Activated gamma-delta T cell (primary cell): ENCODE measurements at places on chromosomes 5 and 9.

DNA sequence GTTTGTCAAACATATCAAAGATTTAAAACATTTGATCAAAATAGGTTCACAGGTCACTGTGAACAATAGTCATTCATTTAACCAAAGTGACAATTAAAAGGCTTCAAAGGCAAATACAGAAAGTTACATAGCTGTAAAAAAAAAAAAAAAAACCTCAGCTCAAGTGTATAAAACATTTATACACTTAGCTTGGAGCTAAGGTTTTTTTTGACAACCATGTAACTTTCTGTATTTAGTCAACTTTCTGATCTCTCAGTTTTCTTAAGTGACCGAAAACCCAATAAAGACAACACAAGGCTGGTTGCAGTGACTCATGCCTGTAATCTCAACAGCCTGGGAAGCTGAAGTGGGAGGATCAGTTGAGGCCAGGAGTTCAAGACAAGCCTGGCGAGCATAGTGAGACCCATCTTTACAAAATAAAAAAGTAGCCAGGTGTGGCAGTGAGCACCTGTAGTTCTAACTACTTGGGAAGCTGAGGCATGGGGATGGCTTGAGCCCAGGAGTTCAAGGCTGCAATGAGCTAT is 16.4 kb upstream of the UBTD2 start:
- DNase-seq = no peak

GRCh38 chr9:72775570-72775969 is 177.3 kb downstream of the ALDH1A1 start:
- DNase-seq = no peak

DNA sequence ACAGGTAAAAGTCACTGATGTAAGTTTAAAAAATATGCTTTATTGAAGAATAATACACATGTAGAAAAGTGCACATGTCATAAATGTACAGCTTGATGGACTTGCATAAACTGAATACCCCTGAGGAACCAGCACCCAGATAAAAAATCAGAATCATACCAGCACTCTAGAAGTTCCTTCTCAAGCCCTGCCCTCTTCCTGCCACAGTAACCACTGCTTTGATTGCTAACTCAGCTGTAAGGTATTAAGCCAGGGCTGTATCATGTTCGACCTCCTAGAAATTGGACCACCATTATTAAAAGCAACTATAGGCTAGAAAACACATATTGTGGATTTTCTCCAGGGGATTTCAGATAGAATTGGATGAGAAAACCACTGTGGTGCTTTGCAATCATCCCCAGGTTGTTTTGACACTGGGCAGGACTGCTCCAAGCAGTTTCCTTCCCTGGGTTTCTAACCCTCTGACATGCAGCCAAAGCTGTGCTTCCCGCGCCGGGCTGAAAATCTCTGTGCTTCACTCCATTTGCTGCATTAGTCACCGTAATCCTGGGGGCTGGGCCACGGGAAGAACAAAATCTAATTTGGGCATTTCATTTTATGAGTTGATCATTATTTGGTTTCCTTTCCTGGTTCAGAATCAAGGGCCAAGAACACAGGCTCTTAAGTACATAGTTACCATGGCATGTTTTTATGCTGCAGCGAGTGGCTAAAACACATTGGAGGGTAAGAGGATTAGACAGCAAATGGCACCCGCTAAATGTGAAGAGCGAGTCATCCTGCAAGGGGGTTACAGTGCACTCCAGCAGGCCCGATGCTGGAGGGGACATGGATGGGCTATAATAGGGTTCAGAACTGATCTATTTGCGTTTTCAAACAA is 139.4 kb upstream of the IL12B start:
- no peak for DNase-seq

GRCh38 chr5:151595411-151595826 is 4.3 kb upstream of the FAT2 start:
- peak; percentile 4 for DNase-seq

DNA sequence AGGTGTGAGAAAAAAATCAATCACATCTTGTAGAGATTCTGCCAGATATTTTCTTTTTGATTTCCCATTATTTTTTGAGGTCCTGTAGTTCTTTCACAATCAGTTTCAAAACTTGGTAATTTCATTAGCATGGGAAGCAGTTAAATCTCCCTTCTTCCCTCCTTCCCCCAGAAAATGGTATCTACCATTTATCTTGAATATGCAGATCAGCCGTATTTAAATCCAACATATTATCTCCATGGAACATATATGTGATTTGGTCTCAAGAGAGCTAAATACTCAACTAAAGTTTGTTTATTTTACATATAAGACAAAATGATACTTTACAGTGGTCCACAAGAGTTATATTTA is 1034.8 kb downstream of the CDH12 start:
- DNase-seq = no peak

GRCh38 chr5:109316634-109317033 is 93.1 kb downstream of the PJA2 start:
- DNase-seq = no peak

DNA sequence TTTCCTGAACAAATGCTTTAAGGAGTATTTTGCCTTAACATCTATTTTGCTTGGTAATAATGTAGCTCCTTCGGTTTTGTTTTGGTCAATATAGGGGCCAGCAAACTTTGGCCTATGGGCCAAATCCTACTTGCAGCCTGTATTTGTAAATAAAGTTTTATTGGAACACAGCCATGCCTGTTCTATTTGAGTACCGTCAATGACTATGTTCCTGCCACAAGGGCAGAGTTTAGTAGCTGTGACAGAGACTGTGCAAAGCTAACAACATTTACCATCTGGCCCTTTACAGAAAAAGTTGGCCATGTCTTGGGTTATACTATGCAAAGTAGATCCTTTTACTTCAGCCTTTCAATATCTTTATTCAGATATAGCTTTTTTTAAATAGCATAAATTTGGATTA is 113.4 kb downstream of the NR3C1 start:
- no peak for DNase-seq

DNA sequence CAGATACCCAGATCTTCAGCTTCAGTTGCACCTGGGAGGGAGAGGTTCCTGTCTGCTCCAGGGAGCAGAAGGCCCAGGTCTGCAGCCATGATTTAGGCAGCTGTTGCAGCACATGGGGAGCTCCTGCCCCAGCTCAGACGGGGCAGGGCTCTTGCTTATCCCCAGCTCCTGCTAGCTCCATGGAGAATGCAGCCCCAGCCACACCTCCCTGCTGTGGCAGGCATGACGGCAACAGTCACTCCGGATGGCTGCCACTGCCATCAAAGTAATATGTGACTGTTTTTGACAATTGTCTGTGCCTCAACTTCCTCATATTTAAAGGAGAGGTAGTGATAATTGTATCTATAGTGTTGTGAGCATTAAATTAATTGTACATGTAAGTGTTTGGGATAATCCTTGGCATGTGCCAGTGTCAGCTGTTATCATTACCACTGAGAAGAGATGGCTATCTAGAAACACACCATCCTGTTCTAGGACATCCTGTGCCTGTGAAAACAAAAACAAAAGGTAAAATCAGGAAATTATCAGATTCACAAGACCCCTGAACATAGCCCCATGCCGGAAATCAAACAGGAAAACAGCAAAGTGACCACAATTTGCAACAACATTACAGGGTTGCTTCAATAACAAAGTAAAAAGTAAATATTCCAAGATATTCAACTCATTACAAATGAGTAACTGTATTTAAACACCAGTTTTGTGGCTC is 1048.8 kb upstream of the ACO1 start:
- no peak for DNase-seq
